Muscle of back (tissue), 13 donors: ENCODE measurements at places on chromosomes 13 and 19.

- DNase-seq: no peak
These were observed 281.3 kb downstream of the MTUS2 start for GRCh38 chr13:29101409-29101808.

GRCh38 chr19:51016798-51017683 lies 2.5 kb downstream of the KLK10 start:
- DNase-seq: peak; percentile 67

DNA sequence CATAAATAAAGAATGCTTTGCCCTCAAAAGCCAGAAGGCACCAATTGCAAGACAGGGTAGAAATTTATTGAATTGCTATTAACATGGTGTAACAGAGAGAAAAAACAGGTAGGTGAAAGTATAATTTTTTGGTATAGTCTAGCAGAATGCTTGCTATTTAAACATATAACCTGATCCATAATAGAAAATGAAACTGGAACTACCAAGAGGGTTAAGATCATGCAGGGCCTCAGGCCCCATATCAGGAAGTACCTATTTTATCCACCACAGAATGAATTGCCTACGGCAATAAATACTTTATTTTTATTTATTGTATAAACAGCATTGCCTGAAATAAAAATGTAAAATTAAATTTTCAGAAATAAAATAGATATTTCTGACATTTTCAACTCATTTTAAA lies 159.5 kb downstream of the PRR20E start:
- no peak for DNase-seq

- no peak for DNase-seq
These were observed 41.4 kb upstream of the OBI1 start for GRCh38 chr13:78700121-78700910.

GRCh38 chr19:30882411-30883005 lies 466.7 kb downstream of the TSHZ3 start:
- DNase-seq: no peak

GRCh38 chr19:23437901-23438300 lies 42.6 kb upstream of the ZNF91 start:
- no peak for DNase-seq

- DNase-seq: no peak
These were observed at the start of gene BST2 for GRCh38 chr19:17405250-17406045. Gene BST2 (minus strand): TSS chr19:17405630. CDS start chr19:17405575, 55 bp downstream.

DNA sequence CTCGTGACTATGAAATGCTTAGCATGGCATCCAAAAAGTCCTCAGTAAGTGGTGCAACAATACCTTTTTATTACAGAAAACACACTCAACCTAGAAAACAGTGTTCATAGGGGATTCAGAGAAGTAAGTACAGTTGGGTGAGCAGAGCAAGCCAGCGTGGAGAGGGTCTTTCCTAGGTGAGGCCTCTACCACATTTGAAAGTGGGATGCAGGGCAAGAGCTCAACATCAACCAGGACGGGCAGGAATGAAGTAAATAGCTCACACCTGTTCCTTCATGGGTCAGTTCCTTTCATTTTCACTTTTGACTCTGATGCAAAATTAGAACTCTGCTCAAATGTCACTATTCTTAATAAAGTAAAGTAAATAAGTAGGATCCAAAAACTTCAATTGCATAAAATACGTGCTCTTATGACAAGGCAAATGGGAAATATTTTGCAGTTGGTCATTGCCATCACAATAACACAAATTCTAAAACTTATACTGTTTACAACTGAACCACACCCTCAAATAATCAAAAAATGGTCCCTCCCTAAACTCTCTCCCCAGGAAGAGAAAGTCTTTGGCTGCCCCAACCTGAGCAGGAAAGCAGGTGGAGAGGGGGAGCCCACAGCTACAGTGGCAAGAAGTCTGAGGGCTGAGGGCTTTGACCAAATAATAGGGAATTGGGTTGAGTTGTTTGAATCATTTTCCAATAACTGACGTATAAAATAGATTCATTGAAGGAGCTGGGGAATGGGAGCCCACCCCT lies 20.2 kb downstream of the CHAMP1 start:
- no peak for DNase-seq

- no peak for DNase-seq
These were observed 1.1 kb downstream of the NAA16 start for GRCh38 chr13:41312176-41312500.

DNA sequence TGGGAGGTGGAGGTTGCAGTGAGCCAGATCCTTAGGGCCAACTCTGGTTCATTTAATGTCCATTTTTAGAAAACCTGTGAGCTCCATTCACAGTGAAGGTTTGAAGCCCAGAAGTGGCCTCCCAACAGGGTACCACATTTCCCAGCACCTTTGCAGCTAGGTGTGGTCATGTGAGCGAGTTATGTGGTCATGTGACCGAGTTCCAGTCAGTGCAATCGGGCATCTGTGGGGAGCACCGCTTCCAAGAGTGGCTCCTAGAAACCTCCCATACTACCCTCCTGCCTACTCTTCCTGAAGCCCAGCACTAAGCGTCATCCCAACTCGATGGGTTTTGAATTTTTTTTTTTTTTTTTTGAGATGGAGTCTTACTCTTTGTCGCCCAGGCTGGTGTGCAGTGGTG lies 663 bp upstream of the PLA2G4C start:
- no peak for DNase-seq

- no peak for DNase-seq
These were observed 4.1 kb downstream of the KATNAL1 start for GRCh38 chr13:30303269-30303668.

- DNase-seq: no peak
These were observed 1629.4 kb downstream of the PCDH9 start for GRCh38 chr13:65600702-65601101.

DNA sequence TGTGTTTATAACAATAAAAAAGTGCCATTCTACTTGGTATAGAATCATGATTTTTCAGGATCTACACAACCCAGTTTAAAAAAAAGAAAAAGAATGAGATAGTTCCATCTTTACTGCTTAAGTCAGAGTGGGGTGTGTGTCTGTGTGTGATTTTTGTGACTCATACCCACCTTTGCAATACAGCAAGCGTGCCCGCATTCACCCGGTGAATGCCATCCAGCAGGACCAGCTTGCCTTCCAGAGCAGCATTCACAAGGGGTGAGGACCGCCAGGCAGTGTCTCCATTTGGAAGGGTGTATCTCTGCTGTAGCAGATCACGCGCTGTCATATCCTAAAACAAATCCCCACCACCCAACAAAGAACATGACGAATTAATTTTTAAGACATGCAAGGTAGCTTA lies 127.7 kb downstream of the VWA8 start:
- no peak for DNase-seq

GRCh38 chr19:23784274-23784673 lies 25.6 kb upstream of the ZNF681 start:
- DNase-seq: no peak

- DNase-seq: no peak
These were observed 3.1 kb upstream of the TYROBP start for GRCh38 chr19:35911173-35911572.

DNA sequence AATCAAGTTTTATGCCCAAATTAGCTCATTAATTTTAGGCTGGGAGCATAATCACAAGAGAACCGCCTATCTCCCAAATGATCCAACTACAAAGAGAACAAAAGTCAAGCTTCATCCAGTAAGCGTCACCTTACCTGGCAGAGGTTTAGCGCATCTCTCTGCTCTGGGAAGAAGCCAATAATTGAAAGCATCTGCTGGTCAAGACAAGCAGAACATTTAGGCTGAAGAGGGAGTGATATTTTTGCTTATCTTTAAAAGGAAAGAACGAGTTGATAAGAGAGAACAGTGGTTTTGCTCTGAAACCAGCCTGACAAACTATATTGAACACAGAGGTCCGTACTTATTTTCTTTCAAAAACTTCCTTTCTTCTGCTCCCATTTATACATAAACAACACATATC lies 242.1 kb downstream of the ENOX1 start:
- peak; percentile 26 for DNase-seq

DNA sequence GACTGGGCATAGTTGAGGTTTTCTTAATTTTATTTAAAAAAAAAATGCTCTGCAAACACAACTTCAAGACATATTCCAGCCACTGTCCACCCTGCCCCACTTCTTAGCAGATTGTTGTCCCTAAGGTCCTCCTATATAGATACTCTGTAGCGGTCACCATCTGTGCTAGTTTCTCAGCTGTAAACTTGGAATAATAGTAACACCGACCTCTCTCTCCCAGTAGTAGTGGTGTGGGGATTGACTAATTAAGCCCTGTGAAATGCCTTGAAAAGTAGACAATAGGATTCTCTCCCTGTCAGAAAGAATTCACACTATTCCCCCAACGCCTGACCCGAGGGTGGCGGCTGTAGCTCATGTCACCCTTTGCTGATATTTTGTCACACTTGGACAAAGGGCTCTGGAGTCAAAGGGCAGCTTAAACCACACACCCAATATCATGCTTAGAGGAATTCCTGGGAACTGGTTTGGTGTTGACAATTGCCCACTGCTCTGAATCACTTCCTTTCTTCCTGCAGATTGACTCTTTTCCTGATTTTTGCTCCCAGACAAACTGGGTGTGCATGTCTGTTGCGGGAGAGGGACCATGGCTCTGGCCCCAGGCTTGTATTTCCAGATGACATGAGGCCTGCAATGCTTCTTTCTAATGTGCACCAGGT lies 9.2 kb upstream of the SERP2 start:
- no peak for DNase-seq

DNA sequence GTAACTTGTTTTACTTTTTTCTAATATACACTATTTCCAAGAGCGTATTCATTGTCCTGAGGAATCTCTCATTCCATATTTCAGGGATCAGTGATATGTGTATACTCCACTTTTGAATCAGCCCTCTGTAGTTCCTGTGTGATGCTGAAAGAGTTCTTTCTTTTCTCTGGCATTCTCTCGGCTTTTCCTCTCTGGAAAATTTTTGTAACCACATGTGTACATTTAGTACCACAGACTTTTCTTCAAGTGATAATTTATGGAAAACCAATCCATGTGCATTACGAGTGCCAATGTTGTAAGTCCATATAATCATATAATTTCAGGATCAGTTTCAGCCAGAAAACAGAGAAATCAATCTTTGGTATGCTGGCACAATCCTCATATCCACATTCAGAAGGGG lies 102.2 kb upstream of the MBNL2 start:
- no peak for DNase-seq

DNA sequence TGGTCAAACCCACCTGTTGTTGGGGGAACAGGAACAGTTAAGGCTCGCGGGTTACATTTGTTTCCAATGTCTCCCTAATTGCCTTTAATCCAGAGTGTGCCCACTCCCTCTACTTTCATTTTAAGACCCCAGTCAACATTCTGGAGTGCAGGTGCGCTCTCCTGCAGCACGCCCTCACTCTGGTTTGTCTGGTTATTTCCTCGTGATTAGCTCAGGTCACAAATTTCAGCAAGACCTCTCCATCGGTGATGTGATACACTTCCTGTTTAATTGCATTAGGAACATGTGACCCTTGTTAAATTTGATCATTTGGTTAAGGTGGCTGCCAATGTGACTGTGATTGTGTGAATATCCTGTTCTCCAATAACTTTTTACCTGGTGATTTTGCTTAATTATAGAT lies 53.0 kb downstream of the TEX29 start:
- DNase-seq: no peak

GRCh38 chr19:38705197-38706019 lies 38.9 kb downstream of the CAPN12 start:
- DNase-seq: no peak

DNA sequence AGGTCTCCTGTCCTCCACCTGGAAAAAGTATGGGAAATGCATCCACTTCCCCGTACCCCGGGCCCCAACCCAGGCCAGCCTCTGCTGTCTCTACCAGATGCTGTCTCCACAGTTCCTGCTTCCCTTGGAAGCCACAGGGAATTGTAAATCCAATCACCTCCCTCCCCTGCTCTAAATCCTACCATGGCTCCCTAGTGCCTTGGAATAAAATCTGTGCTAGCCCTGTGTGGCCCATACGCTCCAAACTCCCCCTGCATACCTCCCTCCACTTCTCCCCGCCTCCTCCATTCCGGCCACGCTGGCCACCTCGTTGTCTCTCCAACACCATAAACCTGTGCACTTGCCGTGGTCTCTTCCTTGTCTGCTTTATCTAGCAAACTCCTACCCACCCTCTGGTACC lies 31.2 kb downstream of the UNC13A start:
- DNase-seq: no peak

DNA sequence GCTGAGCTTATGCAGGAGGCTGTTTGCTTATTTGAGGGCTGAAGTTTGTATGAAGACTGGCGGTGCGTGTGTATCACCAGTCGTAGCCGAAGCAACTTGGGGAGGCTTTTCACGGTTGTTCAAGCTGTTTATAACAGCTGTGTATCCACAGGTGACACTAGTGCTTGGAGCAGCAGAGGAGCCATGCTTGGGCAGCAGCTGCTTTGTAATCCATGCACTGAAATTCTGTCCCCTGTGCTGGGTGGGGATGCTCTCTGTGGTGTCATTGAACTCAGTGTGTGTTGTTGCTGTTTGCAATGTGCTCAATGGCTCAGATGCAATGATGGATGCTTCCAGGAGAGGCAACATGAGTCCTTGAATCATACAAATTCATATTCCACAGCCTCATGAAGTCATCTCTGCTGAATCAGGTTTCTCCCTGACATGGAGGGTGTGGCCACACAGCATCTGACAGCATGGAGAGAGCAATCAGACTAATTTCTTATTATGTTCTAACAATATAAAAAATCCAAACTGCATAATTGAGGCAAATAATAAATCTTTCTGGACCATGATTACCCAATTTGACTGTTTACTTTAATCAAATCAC lies 18.8 kb upstream of the GTF3A start:
- no peak for DNase-seq

- no peak for DNase-seq
These were observed 924.2 kb downstream of the UQCRFS1 start for GRCh38 chr19:28288572-28289264.

GRCh38 chr13:110524541-110525257 lies 36.8 kb downstream of the RAB20 start:
- DNase-seq: no peak

DNA sequence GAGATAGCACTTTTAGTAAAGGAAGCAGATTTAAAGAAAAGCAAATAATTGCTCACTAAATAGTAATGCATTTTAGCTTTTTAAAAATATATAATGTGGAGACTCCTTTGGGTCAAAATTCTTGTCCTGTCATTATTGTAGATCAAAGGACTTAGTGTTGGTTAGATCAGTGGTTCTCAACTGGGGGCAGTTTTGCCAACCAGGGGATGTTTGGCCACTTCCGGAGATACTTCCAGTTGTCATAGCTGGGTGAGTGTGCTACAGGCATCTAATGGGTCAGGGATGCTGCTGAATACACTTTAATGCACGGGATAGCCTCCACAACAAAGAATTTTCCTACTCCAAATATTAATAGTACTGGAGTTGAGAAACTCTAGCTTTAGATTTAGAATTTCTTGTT lies 126.8 kb downstream of the LMO7 start:
- DNase-seq: no peak

- DNase-seq: no peak
These were observed 666.6 kb downstream of the SLITRK1 start for GRCh38 chr13:83215627-83216026.

- DNase-seq: no peak
These were observed 48.0 kb upstream of the IPO5 start for GRCh38 chr13:97905517-97905916.

- peak; percentile 86 for DNase-seq
These were observed at the start of gene FARP1 for GRCh38 chr13:98142380-98143156. Gene FARP1 (plus strand): TSS chr13:98143094. CDS start chr13:98213243, 70,149 bp downstream.
